IMR-90 (cell line): ENCODE measurements at places on chromosomes 4 and X. TPM values are rescaled to one million over a fixed set of nuclear protein-coding genes. Genes with fewer than 3 reads are reported as not detected.

DNA sequence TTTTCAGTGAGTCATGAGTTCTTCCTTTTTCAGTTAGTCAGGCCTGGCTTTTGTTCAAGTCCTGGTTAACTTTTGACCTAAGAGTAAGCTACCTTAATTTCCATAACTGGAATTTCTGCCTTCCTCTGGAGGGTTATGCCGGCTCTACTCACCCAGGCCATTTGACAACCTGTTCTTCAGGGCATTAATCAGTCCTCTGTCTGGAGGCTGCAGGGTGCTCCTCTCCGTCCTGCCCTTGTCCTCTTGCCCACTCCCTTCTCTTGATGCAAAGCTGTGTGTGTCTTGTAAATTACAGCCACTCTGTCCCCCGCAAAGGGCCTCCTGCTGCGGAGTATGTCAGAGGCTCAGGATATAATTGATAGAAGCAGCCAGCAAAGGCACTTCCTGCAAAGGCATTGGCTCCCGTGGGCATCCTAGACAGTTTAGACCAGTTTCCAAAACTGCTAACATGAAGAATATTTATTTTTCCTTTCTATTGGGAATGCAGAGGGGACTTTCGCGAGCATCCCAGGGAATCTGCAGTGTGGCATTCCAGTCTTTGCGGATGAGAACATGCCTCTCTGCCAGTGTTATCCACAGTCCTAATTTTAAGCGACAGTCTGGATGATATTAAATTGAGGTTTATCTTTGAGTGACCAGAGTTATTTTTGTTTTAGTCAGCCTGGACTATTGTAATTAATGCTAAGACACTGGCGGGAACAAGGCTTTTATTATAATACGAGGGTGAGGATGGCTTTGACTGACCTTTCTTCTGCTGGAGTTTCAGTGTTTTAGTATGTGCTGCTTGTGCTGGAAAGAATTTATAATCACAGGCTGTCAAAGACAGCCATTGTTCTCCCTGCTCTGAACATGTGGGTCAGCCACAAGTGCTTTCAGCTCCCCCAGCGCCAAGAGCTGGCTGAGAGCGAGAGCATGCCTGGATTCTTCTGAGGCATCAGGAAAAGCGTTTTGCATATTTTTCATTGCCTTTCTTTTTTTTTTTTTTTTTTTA is 74.2 kb downstream of the LIMCH1 start:
- peak; percentile 8 for DNase-seq

- DNase-seq: no peak
Observed at GRCh38 chr4:42608551-42608950, 48.4 kb downstream of the ATP8A1 start.

- no peak for DNase-seq
Observed at GRCh38 chr4:178202422-178202821, 760.2 kb upstream of the AGA start.

DNA sequence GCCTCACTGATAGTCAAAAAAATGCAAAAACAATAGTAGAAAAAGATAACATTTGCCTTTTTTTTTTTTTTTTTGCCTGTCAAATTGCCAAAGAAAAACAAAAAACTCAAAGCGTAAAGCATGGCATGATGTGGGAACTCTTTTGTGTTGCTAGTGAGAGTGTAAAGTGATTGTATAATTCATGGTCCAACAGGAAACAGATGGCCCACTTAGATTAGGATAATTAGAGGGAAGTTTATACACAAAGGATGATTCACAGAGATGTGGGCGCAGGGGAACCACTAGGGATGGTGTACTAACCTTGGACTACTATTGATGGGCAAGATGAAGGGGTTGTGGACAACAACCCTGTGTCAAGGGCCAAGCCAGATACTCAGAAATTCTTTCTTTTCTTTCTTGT is 16.4 kb downstream of the MCUB start:
- DNase-seq: peak; percentile 47

- DNase-seq: no peak
Observed at GRCh38 chr4:38568768-38569167, 95.2 kb upstream of the KLF3 start.

Gene ZDHHC15
- not detected in 2 replicates for total RNA-seq

GRCh38 chr4:24570574-24571236 is 13.6 kb downstream of the DHX15 start:
- DNase-seq: no peak
